NCI-H1436 treated with DMSO at 0.1 percent for 48 hours (cell line): ENCODE measurements at places on chromosomes 1 and 21.

DNA sequence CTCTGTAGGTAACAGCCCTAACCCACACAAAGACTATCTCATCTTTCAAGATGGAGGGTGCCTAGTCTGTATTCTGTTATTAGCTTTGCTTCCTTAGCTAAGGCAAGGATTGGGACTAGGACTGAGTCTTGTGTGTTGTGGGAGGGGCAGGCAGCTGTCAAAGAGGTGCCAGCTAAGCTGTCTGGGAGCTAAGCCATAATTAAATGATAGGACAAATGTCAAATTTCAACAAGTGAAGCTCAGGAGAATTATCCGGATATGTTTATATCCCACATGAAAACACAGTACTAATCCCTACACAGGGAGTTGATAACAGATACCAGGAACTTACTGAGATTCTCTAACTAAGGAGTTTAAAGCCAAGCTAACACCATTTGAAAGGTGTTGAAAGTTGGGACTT, 70.5 kb upstream of the NGF start:
- DNase-seq: no peak

DNA sequence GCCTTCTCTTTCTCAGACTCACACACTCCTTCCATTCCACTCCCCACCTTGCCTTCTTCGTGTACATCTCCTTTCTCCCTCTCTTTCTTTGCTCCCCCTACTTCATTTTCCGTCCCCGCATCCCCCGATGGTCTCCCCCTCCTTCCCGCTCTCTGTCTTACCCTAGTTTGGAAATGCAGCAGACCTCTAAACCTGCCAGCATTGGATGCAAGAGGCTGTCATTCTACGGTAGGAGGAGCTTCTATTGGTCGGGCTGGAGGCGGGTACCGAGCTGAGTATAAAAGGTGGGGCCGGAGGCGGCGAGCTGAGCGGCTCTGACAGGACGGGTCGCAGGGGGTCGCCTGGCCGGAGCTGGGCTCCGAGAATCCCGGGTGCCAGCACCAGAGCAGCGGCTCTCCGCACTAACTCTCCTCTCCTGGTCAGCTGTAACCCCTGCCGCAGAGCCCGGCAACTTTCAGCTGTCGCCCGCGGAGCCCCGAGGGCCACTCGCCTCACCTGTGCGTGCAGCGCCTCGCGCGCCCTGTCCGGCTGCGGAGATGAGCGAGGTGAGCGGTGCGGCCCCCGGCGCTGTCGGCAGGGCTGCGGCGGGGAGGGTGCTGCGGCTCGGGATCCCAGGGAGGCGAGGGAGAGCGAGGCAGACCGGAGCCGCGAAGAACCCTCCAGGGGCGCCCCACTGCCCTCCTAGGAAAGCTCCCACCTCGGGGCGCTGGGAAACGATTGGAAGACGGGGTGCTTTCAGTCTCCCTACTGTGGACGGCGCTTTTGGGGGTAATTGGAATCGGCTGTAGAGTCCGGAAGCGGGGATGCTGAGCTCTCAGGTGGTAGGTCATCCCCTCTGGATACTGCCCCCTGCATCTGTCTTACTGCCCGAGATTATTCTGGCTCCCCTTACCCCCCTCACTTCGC, at the start of gene PCP4L1:
Gene PCP4L1, plus strand, starts transcription at position 307 of the 906 bp plus-strand sequence. Its CDS starts 230 bp downstream, at position 537.
- DNase-seq: peak; percentile 38

DNA sequence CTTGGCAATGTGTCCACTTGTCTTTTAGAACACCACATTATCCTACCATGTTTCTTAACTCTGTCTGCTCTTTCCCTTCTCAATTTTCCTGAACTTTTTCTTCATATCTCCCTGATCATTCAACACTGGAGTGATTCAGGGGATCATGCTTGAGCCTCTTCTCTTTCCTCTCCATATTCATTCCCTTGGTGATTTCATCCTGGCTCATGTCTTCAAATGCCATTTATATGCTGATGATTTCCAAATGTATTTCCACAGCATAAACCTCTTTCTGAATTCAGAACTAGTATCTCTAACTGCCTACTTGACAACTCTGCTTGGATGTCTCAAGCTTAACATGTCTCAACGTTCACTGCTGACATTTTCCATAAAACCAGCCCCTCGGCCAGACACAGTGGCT, 8.5 kb upstream of the IVL start:
- DNase-seq: no peak

DNA sequence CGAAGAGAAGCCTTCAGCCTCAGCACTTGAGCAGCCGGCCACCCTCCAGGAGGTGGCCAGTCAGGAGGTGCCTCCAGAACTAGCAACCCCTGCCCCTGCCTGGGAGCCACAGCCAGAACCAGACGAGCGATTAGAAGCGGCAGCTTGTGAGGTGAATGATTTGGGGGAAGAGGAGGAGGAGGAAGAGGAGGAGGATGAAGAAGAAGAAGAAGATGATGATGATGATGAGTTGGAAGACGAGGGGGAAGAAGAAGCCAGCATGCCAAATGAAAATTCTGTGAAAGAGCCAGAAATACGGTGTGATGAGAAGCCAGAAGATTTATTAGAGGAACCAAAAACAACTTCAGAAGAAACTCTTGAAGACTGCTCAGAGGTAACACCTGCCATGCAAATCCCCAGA, 78.4 kb downstream of the PRDM2 start:
- no peak for DNase-seq
